ENCODE measurements at places on chromosomes 5 and 9. TPM values are rescaled to one million over a fixed set of nuclear protein-coding genes. Genes with fewer than 3 reads are reported as not detected.

FSD1L gene
- total RNA-seq, result 1.8 TPM

TENT4A gene
- total RNA-seq, result 23.0 TPM

ITGA1 gene
- total RNA-seq, result 5.6 TPM

GZMA gene
- total RNA-seq, result 0.16 TPM

BTNL9 gene
- total RNA-seq, result 1.3 TPM

SLC1A1 gene
- total RNA-seq, result 0.13 TPM

NUTM2G gene
- total RNA-seq, result not detected

CAPSL gene
- 0.61 TPM for total RNA-seq

ZFP37 gene
- total RNA-seq, result 1.2 TPM

HAVCR2 gene
- 0.39 TPM for total RNA-seq

EFNA5 gene
- total RNA-seq, result 4.1 TPM

PLAA gene
- total RNA-seq, result 54.6 TPM

GRCh38 chr5:170307575-170308465 is 10.2 kb upstream of the LCP2 start:
- peak; percentile 73 for DNase-seq

DNA sequence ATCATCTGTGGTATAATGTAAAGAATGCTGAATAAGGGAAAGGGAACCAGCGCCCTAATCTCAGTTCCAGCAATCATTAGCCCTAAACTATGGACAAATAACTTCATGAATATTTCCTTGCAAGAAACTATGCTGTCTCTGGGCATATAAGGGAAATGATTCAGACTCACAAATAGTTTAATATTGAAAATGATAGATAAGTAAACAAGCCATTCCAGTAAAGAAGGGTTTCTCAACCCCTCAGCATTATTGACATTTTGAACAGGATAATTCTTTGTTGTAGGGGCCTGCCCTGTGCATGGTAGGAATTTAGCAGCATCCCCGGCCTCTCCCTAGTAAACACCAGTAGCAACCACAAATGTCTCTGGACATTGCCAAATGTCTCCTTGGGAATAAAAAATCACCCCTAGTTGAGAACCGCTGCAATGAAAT is 23.8 kb downstream of the C5 start:
- no peak for DNase-seq

DNA sequence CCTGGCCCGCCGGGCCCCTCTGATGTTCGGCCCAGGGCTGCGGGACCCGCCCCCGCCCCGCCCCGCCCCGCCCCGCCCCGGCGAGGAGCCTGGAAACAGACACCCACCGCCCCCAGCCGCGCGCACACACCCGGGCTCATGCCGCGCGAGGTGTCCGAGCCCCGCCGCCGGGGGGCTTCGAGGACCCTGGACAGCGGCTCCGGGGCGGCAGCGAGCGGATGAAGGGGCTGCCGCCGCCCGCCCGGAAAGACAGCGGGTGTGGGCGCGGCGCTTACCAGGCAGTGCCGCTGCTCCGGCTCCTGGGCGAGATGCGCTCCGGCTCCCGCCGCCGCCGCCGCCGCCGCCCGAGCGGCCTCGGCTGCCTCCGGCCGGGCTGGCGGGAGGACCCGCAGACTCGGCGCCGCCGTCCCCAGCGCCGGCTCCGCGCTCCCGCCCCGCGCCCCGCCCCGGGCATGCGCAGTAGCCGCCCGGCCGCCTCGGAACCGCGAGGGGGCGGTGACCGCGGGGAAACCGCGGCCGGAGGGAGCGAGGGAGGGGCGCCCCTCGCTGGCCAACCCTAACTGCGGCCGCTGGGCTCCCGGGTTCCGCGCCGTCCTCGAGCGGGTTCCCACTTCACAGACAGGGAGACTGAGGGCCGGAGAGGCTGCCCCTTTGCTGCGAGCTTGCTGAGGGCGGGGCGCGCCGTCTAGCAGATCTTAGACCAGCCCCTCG is at the start of gene GPRIN1:
TSS of gene GPRIN1 (minus strand) at position 433 of the 711 bp plus-strand sequence. CDS start 10,322 bp downstream, outside the sequence.
- peak; percentile 44 for DNase-seq

DNA sequence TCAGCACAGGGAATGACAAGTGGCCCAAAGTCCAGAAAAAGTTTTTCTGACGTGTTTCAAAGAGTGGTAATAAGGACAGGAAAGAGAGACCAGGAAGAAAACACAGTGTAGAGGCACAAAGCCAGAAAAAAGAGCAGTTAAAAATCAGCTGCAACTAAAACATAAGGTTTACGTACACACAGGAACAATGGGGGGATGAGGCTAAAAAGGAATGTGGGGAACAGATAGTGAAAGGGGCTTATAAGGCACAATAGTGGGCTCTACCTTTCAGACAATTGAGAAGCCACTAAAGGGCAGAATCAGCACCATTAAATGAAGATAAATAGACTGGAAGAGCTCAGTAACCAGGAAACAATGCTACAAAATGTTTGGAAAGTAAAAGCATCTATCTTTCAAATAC is 5.5 kb downstream of the ELP1 start:
- no peak for DNase-seq

GRCh38 chr5:104937598-104937997 is 1375.0 kb upstream of the NUDT12 start:
- DNase-seq, result no peak

DNA sequence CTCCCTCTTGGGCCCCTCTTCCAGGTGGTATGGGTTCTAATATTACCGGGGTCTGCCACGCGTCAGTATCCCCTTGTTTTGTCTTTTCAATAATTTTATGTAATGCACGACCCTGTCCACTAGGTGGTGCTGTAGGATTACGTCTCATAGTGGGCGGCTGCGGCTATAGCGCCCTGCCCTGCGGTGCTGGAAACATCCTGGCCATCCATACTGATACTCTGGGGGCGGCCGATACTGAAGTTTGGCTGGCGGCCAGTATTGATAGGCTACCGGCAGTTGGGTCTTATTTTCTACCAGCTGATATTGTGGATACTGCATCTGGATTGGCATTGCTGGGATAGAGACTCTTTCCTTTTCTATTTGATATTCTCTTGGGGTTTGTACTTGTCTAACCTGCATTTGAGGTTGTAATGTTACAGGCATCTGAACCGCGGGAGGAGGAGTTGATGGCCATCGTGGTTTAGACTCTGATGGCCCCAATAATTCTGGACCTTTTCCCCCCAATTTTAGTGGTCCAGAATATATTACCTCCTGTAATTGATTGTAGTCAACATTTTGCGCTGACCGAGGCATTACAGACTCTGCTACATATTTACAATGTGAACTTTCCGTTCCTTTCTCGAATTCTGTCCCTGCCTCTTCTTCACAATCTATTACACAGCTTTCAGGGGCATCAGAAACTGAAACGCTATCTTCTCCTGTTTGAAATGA is 3.3 kb upstream of the TMEM141 start:
- peak; percentile 61 for DNase-seq

DNA sequence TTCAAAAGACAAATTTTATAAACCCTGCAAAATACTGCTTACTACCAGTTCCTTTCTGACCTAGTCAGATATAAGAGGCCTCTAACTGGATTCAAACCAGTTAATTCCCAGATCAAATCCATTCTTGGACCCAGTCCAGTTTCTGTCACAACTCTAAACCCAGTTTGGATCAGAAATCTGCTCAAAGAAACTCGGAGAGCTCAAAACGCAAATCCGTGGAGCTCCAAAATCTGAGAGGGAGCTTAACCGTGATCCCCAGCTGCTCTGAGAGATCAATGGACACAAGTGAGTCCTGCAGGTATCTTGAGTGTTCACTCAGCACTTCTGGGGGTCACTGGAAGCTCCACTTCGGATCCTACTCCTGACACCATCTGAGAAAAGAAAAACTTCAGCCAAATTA is 348.1 kb upstream of the PTGER4 start:
- DNase-seq, result no peak

GRCh38 chr5:110297152-110297670 is 429.3 kb downstream of the TMEM232 start:
- DNase-seq, result no peak

DNA sequence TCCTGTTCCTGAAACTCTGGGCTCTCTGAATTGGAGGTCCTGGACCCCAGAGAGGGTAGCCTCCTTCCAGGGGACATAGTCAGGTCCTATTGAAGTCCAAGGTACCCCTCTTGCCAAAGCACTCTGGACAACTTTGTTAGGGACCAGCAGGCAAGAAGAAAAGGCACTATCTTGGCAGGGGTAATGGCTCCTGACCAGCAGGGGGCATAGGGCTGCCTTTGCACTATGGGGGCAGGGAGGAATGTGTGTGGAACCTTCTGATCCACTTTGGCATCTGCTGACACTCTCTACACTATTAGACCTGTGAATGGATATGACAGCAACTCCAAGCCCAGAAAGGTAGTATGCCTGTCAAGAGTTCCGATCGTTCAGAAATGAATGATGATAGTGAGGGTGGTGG is 179.0 kb upstream of the CD180 start:
- DNase-seq, result no peak

GRCh38 chr5:98128271-98128670 is 645.2 kb upstream of the RGMB start:
- DNase-seq, result no peak

GRCh38 chr5:151151793-151152192 is 5.8 kb downstream of the ANXA6 start:
- no peak for DNase-seq

DNA sequence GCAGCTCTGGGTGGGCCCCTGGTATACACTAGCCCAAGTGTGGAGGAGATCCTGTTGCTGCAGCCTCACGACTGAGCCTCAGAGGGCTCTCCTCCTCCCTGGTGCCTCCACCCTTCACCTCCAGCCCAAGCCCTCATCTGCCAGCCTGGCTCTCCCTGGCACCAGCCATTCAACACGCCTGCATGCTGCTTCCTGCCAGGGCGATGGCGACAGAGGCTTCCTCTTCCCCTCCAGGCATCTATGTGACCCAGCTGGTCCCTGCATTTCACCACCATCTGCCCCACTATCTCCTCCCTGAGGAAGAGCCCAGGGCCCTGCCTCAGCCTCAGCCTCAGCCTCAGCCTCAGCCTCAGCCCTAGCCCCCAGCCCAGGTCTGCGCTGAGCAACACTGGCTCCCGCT is 54.8 kb upstream of the ANGPTL2 start:
- DNase-seq, result no peak

DNA sequence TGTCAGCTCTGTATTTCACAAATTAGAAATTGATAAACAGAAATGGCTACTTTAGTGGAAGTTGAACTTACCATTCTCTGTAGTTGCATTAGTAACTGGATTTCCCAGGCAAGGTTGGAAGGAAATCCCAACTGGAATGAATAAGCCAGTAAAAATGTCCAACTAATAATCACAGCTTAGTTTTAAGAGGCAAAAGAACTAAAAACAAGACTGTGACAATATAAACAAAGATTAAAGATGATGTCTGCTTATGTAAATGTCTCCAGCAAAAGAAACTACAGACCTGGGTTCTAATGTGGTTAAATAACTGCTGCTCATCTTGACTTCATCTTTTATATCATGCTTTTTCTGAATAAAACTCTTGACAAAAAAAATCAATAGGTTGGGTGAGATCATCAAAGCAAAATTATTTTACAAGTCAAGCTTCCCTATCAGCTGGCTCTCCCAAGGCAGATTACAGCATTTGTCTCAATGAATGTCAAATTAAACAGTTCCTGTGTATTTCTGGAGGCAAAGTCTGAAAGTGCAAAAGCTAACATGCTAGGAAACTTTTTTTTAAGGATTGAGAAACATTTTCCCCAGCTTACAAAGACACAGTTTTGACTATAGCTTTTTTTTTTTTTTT is 62.3 kb upstream of the HMHB1 start:
- no peak for DNase-seq

DNA sequence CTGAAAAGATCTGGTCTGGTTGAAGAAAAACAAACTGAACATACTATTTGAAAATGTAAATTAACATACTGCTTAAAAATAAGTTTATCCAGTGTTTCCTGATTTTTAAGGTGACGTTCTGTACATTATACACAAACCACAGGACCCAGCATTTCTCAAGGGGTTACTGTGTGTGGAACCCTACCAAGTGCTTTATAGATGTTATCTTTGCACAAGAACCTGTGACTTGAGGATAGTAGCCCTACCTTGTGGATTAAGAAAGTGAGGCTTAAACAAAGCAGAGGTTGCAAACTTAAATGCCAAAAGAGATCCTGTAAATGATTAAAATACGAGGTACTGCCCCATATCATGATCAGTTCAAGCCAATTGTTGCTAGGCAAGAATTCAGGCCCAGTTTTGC is 4.7 kb downstream of the KLF9 start:
- DNase-seq, result no peak

DNA sequence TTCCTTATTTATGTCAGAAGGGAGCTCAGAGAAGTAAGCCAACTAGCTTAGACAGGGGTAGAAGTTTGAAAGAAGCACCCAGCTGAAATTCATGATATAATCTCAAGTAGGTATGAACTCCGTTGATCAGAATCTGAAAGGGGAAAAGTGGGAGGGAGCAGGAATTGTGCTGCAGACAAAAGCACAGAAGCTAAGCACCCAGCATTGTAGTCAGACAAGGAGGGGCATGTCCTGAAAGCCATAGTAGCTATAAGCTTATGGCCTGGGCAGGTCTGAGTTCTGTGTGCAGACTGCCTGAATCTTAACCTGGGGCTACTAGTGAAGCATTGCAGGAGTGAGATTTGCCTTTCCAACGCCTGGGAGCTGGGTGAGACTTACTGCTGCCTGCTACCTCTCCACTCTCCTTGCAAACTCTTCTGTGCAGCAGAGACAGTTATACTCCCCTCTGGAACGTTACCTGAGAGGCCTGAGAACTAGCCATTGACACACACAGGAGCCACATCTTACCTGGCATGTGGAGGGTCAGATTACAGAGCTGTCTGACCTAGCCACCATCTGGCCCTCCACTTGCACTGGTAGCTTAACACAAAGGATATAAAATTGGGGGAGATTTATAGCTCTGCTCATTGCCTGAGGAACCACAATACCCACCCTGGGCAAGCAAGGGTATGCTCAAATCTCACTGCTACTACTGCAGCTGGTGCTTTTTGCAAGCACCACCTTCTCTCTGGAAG is 9.8 kb upstream of the CYLC2 start:
- DNase-seq, result no peak

GRCh38 chr5:30693326-30693725 is 500.2 kb upstream of the CDH6 start:
- DNase-seq, result no peak

DNA sequence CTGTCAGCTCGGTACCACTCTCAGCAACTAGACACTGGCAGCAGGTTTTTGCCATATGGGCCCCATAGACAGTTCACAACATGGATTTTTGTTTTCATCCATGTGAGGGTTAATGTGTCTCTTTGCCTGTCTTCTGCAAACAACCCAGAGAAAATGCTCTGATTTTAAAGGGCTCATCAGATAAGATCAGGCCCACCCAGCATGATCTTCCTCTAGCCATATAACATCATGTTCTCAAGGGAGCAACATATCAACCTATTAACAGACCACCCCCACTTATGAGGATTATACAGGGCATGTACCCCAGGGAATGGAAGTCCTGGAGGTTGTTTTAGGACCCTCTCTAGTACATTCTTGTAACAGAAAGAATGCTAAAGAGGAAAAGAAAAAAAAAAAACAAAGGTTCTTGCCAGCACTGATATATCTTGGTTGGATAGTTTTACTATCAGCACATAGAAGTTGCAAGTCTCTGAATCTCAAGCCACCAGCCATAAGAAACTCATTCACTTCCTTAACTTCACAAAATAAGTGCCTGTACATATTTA is 1015.1 kb downstream of the TLE4 start:
- no peak for DNase-seq

Measured in HT1080 (cell line).